ENCODE measurements at places on chromosomes 7 and 10.

- no peak for DNase-seq
Observed at GRCh38 chr7:84108787-84109186, 85.8 kb downstream of the SEMA3A start.

DNA sequence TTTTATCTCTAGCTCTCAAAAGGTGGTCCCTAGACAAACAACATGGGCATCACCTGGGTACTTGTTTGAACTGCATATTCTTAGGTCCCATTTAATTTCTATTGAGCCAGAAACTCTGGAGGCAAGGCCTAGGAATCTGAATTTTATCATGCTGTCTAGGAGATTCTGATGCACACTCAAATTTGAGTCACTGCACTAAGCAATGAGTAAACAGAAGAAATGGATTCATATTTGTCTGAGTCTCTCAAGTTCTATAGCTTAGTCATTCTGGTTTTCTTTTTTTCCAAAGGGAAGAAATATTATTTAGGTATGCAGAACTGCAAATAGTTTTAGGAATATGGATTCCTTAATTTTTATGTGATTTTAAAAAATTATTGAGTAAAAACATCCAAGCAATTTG is 185.5 kb downstream of the SEMA3A start:
- no peak for DNase-seq

GRCh38 chr7:94972296-94972695 is 64.9 kb downstream of the PPP1R9A start:
- DNase-seq = no peak

GRCh38 chr7:20577441-20578071 is 37.9 kb upstream of the ABCB5 start:
- no peak for DNase-seq

- DNase-seq = peak; percentile 9
Observed at GRCh38 chr7:143172354-143172753, 10.9 kb upstream of the TAS2R39 start.

Data from NCI-H526 treated with DMSO at 0.1 percent for 48 hours (cell line).